ENCODE measurements at places on chromosomes 11 and 22. TPM values are rescaled to one million over a fixed set of nuclear protein-coding genes. Genes with fewer than 3 reads are reported as not detected.

TTLL12 gene
- total RNA-seq: 22.7 TPM

MLC1 gene
- not detected for total RNA-seq

GALNT18 gene
- total RNA-seq: 32.5 TPM

BLID gene
- total RNA-seq: not detected

IFITM10 gene
- 2.3 TPM for total RNA-seq

GAL3ST1 gene
- total RNA-seq: 11.6 TPM

OR5P2 gene
- not detected for total RNA-seq

LDHAL6A gene
- not detected for total RNA-seq

TRIM6 gene
- 8.5 TPM for total RNA-seq

TRIM49 gene
- 0.05 TPM for total RNA-seq

EFCAB6 gene
- total RNA-seq: 0.41 TPM

SYT12 gene
- 22.6 TPM for total RNA-seq

TMEM151A gene
- total RNA-seq: 3.6 TPM

KRTAP5-10 gene
- not detected for total RNA-seq

CARNS1 gene
- 0.20 TPM for total RNA-seq

ASPHD2 gene
- 1.3 TPM for total RNA-seq

NCF4 gene
- not detected for total RNA-seq

C11orf52 gene
- total RNA-seq: 0.09 TPM

MMP1 gene
- 0.74 TPM for total RNA-seq

ROBO3 gene
- 3.4 TPM for total RNA-seq

OR5B21 gene
- not detected for total RNA-seq

SLC3A2 gene
- total RNA-seq: 949 TPM

OR52N4 gene
- not detected for total RNA-seq

SYCE3 gene
- total RNA-seq: not detected

ANO5 gene
- 2.2 TPM for total RNA-seq

TALDO1 gene
- total RNA-seq: 392 TPM

TMEM123 gene
- total RNA-seq: 160 TPM

GLYATL1 gene
- total RNA-seq: not detected

POTEH gene
- total RNA-seq: not detected

STK33 gene
- total RNA-seq: 3.0 TPM

All from A549 treated with Hydrocortisone at 1 μM for 4 hours (cell line).